CD4-positive, alpha-beta T cell treated with Interleukin-17A for 4 hours (primary cell): ENCODE measurements at places on chromosomes 1 and 21.

DNA sequence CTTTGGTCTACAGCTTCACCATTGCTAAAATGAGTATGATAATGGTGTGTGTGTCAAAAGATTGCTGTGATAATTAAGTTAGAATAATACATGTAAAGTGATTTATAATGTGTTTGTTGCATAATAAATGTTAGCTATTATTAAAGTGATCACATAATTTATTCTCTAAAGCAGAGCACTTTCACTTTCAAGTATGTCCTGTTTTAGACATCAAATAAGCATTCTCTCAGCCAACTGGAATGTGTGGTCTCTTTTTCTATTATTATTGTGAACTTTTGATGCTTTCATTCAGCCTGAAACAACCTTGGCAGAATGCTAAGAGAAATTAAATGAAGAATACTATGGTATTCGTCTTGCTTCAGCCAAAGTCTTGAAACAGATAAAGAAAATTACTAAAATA, 102.8 kb upstream of the COL11A1 start:
- DNase-seq = no peak

- DNase-seq = no peak
These were observed 64.3 kb downstream of the TAS1R2 start for GRCh38 chr1:18795002-18795689.

DNA sequence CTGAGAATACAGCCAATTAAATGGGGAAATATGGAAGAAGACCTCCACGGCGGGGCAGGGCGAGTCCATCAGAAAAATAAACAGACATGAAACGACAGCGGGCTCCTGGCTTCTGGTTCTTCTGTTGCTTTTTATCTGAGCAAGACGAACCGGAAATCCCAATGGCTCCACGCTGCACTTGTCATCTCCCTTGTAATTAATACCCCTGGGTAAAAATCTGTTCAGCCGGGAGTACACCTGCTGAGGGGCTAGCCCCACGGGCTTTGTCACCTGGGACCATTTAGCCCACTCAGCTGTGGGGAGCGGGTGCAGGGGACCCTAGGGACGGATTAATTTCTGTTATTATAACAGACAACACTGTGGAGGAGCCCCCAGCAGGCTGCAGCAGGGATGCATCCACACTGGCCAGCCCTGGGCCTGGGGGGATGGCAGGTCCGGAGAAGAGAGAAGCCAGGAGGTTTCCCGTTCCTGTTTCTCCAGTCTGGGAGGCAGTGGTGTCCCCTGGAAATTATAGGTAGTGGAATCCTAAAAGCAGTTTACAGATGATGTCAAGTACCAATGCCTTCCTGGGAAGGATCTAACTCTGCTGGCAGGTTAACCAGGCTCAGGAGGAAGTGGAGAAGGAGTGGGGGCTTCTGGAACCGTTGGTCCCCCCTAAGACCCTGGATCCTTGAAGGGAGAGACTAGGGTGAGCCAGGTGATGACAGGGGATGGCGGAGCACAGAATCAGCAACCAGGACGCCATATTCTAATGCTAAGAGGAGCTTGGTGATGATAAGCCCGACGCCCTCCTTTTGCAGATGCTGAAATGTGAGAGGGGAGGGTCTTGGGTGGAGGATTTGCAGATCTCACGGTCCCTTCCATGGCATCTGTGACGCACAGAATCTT, 566.1 kb downstream of the PTPRU start:
- DNase-seq = no peak

DNA sequence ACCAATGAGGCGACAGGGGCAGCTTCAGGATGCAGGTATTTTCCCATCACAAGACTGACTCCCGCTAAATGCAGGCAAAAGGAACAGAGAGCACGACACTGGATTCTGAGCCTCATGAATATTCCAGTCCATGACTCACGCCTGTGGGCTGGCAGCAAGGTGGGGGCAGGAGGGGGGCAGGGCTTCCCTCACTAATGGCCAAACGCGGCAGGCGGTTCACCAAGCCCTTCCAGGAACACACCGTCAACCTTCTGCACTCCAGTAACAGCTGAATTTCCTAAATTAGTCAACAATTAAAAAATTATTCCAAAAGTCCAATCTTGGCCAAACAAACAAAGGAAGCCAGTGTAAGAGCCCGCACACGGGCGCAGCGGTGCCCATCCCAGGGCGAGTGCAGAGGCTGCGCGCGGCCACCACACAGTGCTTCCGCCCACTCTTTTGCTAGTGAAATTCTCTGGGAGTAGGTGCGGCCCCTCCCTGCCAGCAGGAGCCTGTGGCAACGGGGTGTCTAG, 12.5 kb upstream of the GPR153 start:
- DNase-seq = no peak

- DNase-seq = no peak
These were observed 53.8 kb upstream of the BCL10 start for GRCh38 chr1:85330214-85330631.

DNA sequence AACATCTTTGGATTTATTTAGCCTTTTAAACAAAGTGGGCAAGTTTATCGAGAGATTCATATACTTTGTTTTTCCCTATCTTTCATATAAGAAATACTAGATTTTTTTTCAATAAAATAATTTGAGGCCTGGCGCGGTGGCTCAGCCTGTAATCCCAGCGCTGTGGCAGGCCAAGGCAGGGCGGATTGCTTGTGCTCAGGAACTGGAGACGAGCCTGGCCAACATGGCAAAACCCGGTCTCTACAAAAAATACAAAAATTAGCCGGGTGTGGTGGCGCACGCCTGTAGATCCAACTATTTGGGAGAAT, 1.6 kb upstream of the CDC14A start:
- DNase-seq = no peak

GRCh38 chr1:94240822-94241221, 3.4 kb upstream of the ARHGAP29 start:
- no peak for DNase-seq

GRCh38 chr1:156368889-156369684, at the start of gene RHBG:
RHBG (plus strand) TSS chr1:156369211; CDS start chr1:156369250, 39 bp downstream.
- peak; percentile 46 for DNase-seq

DNA sequence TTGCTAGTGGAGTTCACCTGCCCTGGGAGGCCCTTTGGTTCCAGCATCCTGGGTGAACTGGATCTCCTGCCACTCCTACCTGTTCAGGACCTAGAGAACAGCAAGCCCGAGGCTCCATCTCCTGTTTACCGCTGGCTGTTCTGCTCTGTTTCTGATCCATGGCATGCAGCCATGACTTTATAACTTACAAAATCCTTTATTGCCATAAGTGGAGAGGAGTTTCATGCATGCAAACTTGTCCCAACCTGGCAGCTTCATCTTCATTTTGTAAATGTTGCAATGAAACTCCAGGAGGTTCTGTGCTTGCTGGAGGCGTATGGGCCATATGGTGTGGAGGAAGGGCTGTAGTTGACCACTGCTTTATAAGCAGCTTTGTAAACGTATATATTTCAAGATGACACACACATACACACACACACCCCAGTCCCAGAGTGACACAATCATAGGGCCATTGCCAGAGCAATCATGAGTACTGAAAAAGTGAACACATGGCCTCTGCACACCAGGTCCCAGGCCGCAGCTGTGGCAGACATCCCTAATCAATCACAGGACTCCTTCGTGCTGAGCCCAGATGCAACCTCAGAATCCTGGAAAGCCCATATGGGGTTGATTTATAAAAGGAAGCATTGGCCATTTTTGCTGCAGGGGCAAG, 69.0 kb downstream of the UBIAD1 start:
- DNase-seq = no peak

GRCh38 chr1:51727366-51727765, 110.5 kb downstream of the OSBPL9 start:
- DNase-seq = no peak

DNA sequence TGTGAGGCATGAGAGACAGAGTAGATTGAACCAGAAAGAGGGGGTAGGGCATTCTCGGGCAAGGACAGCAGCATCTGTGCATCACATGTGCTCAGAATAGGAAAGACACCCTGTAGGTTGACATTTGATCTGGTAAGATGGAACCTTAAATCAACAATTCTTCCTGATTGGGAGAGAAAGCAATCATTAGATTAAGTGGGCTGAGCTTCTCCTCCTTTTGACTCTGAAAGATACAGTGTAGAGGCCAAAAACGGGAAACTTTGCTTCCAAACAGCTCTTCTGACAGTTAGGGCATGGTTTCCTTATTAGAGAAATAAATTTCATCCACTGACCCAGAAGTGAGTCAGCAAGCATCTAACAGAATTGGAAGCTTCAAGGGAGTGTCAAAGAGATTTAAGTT, 9.7 kb downstream of the KIF14 start:
- DNase-seq = no peak

- no peak for DNase-seq
These were observed 50.7 kb upstream of the RHOU start for GRCh38 chr1:228684607-228685006.

- DNase-seq = peak; percentile 86
These were observed 37.7 kb downstream of the KIAA0040 start for GRCh38 chr1:175154629-175155472.

DNA sequence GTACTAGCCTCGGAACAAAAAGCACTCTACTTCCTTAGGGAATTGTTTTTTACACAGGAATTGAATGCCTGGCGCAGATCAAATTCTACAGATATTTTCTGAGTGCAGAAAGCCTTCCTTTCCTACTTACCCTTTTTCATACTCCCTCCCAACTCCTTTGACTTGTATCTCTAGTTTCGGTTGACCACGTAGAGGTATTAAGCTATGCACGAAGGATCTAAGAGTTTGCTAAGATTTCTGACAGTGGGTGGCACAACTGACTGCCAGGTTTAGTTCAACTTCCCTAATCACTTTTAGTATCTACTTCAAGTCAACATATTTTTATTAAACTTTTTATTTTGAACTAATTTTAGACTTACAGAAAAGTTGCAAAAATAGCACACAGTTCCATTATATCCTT, 5.0 kb downstream of the TOR1AIP2 start:
- DNase-seq = no peak

- no peak for DNase-seq
These were observed 573.8 kb downstream of the LTN1 start for GRCh38 chr21:28418726-28419514.

GRCh38 chr1:224559981-224560728, 56.0 kb upstream of the CNIH3 start:
- DNase-seq = no peak

DNA sequence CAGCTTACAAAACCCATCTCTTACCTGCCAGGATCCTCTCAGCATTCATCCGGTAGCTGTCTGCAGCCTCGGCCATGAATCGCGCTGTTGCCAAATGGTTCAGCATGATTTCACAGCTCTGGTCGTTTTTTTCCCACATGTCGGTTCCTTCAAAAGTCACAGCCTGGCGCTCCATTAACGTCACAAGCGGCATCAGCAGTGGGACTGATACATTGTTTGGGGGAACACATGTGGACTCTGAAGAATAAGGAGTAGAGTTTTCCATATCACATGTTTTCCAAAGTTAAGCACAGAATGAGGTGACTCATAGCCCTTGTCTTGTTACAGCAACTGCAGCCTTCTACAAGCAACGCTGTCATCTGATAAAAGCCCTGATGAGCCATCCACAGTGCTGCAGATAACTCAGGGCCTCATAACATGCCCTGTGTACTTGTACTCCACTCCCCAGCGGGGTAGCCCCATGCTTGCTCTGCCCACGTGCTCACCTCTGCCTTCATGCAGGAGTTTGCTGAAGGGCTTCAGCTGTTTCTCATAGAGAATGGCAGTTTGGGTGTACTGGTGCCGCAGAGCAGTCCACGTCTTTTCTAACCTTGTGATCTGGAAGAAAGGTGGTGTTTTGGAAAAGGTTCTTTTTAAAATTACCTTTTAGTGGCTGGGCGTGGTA, 114.2 kb downstream of the BCAR3 start:
- no peak for DNase-seq

- no peak for DNase-seq
These were observed 92.6 kb upstream of the NGF start for GRCh38 chr1:115430441-115431158.

GRCh38 chr1:204150702-204151551, 917 bp downstream of the ETNK2 start:
- no peak for DNase-seq

- DNase-seq = no peak
These were observed 32.3 kb downstream of the USH2A start for GRCh38 chr1:216390956-216391355.

DNA sequence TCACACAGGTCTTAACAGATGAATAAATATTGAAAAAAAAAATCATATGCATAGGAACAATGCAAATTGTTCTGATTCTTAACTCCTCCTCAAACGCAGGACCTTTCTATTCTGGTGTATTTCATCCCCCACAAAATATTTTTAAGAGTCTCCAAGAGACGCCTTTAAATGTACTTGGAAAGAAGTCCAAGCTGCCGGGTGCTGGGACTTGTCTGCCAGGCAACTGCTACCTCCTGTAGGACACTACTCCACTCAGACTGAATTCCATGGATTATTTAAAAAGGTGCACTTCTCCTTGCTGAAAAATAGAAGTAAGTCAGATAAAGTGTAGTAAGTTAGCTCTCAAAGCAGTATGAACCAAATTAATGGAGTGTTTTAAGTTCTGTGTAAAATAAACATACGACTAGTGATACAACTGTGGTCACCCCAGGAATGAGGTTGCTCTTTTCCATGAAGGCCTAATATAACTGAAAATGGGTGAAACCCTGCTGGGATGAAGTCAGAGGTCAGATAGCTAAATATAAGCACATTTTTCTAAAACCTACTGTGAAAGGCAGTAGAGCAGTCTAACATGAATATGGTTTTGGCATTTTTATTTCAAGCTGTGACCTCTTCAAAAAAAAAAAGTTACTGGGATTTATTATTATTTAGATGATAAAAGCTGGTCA, 189.2 kb upstream of the PBX1 start:
- no peak for DNase-seq

- DNase-seq = no peak
These were observed 20.6 kb downstream of the RUNX1 start for GRCh38 chr21:35028451-35028978.

GRCh38 chr1:207960346-207960745, 49.4 kb upstream of the CD34 start:
- DNase-seq = no peak

DNA sequence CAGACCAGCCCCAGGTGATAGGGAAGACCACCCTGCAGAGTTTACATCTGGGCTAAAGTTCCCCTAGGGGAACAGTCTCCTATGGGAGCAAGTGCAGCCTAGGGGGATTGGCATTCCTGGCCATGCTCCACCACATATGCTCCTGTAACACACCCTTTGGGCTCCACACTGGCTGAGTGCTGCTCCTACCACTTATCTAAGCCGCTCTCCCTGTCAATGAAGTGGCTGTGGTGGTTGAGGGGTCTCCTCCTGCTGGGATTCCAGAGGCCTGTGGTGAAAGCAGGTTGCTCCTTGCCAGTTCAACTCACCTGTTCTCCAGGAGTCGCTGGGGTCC, 51.1 kb downstream of the COL24A1 start:
- DNase-seq = no peak

DNA sequence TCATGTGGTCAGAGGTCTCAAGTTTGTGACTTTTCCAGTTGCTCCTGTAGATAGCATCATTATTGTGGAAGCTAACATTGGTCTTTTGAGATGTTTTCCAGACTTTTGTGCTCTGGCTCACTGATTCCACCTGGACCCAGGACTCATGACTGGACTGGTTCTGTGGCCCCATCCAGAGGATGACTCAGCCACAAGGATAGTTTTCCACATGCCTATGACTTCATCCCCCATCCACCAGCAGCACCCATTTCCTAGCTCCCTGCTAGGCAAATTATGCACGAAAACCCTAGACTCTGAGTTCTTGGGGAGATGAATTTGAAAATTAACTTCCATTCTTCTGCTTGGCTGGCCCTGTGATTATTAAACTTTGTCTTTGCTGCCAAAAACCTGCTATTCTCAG, 949.3 kb downstream of the MRPL39 start:
- no peak for DNase-seq

- DNase-seq = no peak
These were observed 11.0 kb upstream of the CDC42 start for GRCh38 chr1:22041505-22041904.
